ENCODE measurements at places on chromosomes 16 and 17.
A peak's percentile ranks its signal among the peaks of the same experiment; 100 is the strongest.

DNA sequence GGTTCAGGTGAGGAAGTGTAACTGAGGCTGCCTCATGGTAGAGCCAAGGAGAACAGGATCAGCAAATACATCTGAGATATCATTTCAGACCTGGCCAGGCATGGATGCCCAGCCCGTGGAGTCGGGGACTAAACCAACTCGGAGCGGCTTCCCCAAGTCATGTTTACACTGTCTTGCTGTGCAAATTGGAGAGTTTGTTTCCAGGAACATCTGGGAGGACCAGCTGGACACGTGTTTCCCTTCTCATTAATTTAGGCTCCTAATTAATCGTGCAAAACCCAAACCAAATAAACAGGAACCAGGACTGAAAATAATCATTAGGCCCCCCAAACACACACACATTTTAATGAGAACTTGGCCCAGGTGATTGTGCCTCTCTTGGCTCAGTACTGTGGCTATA, 70.9 kb upstream of the SALL1 start:
- DNase-seq: no peak

DNA sequence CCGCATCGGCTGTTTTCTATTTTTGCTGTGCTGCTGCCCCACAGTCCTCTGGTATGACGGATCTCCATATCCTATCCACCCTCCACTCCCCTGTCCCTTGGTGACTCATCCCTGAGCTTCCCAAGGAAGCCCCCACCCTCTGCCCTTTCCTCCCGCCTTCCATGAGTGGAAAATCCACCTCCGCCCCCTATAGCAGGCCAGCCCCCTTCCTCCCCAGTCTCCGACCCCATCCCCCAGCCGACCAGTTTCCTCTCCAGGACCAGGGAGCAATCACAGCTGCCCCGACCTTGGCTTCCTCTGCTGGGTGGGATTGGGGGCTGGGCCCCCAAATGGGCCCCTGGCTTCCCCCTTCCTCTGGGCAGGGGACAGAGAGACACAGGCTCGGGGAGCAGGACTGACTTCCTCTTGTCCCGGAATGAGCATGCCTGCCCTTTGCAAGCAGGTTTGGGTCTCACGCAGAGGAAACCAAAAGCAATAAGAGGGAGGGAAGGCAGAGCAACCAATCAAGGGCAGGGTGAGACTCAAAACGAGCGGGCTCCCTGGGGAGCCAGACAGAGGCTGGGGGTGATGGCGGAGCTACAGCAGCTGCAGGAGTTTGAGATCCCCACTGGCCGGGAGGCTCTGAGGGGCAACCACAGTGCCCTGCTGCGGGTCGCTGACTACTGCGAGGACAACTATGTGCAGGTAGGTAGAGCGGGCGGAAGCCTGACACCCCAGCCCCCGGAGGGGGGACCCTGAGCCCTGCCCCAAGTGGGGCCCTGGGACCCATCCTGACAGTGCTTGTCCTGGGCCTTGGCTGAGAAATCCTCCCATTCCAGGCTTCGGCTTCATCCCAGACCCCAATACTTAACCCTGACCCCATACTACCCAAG, at the start of the genes ABI3 and GNGT2:
Gene ABI3 (plus strand): TSS at position 550 of the 872 bp plus-strand sequence. CDS start 18 bp downstream, at position 568.
Gene GNGT2 (minus strand): TSS at position 417 of the 872 bp plus-strand sequence. CDS start 3,152 bp downstream, outside the sequence.
- DNase-seq: peak; percentile 42

- DNase-seq: no peak
These were observed 21.1 kb downstream of the CPSF4L start for GRCh38 chr17:73240561-73240960.

DNA sequence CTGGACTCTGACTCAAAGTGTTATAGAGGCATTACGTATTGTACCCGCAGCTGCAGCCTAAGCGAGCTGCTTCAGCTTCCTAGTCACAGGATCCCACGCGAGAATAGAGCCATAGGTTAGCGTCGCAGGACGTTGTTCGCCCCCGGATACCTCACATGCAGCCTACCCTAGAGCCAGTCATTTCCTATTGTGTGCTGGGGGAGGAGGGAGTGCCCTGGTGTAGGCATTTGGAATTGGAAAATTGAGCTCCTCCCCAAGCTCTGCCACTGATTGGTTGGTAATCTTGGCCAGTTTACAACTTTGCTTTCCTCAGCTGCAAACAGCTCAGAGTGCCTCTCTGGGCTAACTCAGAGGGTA, 530 bp downstream of the NAA60 start:
- no peak for DNase-seq

DNA sequence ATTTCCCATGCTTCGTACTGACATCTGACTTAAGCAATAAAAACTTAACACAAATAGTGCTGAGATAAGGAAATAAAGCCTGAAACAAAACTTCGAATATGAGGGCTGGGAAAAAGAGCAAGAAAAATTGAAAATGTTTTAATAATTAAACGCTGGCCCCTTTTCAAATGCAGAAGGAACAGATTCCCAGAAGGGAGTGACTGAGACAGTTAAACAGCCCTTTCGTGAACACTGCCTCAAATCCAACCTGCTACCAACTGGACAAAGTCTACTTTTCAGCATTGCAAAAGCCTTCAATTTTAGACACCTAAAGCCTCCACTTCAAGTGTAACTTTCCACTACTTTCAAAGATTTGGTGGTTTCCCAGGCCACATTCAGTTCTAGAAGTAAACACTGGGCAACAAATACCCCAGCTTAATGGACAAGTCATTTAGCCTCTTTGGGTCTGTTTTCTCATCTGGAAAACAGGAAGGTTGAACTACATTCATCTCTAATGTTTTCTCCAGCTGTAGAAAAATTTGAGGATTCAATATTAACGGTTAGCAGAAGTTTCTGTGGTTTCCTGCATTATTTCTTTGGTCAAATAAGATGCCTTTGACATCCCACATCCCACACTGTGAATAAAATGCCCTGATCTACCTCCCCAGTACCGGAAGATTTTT, 11.8 kb downstream of the RFFL start:
- no peak for DNase-seq

DNA sequence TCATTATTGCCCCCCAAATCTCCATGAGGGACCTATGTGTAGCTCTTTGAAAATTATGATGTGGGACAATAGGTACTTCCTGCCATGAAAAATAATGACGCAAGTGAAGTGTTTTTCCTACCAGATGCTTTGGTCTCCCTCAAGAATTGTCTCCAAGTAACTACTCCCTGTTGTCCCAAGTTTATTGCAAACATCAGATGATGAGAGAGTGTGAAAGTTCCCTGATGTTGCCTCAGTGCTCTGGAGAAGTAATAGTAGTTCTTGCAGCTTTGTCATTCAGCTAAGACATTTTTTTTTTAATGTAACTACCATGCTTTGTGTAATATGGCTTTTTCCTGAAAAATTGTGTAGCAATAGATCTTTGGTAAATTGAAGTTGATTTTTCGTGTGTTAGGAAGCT, 20.1 kb downstream of the LPCAT2 start:
- no peak for DNase-seq

- peak; percentile 75 for DNase-seq
These were observed 11.8 kb downstream of the GNAO1 start for GRCh38 chr16:56203052-56203451.

DNA sequence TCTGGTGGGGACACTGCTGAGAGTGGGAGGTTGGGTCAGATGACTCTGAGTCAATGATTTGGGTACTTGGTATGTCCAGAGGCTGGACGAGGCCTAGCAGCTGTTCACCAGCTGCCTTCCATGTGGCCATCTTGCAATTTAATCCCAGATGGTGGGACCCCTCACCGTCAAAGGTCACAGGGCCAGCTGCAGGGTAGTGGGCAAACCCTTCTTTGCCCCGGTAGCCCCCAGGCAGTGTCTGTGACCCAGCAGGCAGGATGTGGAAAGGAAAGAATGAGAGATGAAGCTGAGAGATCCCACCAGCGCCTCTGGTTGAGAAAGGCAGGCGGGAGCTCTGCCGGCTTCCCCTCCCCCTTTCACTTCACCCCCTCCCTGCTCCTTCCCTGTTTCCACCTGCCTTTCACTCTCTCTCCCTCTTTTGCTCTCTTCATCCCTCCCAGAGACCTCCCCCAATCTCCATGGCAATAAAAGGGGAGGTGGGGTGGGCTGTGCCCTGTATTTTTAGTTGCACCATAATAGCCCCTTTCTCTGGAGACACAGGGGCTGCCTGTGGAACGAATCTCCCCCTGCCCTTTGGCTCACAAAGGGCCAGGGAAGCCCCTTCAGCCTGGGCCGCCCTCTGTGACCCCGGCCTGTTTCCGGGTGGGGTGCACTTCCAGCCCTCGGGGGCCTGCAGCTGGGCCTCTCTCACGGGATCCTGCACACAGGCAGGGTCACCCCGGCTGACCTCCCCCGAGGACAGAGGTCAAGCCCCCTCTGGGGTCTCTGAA, 20.2 kb downstream of the CDK5RAP3 start:
- DNase-seq: no peak

DNA sequence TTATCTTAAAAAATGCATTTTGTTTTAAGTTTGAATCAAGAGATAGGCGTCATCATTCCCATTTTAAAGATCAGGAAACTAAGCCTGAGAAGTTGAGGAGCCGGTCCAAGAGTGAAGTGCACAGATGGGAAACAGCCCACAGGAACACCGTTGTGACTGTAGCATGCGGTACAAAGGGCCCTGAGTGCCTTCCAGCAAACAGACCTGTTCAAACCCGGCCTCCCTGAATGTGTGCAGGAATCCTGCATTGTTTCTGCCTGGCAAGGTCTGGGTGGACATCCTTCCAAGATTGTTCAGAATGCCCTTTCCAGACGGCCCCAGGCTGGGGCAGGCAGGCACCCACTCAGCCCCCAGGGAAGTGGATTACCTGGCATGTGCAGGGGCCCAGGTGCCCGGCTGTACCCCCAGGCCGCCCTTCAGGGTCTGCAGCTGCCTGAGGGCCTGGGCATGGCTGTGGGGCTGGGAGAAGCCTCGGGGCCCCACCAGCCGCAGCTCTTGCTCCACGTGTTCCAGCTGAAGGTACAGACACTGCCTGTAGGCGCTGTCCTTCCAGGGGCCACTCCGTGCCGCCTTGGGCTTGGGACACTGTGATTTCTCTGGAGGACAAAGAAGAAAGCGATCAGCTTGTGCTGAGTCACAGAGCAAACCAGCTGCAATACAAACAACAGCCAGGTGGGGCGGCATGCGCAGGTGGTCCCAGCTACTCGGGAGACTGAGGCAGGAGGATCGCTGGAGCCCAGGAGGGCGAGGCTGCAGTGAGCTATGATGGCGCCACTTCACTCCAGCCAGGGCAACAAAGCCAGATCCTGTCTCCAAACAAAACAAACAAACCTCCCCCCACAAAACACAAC, 45.0 kb upstream of the GCSH start:
- peak; percentile 21 for DNase-seq

DNA sequence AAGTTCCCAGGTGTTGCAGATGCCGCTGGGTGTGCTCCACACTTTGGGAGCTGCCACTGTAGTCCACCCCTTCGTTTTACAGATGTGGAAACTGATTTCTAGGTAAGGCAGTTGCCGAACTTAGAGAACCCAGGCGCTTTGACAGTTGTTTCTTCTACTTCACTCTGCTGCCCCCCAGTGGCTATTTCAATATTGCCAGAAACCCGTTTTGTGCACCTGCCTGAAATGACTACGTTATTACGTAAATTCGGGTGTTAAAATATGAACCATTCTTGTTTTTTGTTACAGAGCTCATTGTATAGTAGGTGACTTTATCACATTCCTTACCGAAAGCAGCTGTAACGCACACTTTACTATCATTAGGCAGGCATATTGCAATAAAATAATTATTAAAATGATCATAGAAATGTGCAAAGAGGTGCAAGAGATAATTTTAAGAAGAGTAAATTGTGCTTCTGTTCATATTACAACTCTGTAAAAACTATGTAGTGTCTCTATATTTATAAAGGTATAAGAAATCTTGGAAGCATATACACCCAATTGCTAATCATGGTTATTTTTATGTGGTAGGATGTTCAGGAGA, 44.9 kb downstream of the OTOA start:
- peak; percentile 46 for DNase-seq

GRCh38 chr16:16983582-16983981, 487.2 kb downstream of the XYLT1 start:
- no peak for DNase-seq

GRCh38 chr16:27470567-27471431, 68.8 kb downstream of the IL21R start:
- DNase-seq: no peak

- no peak for DNase-seq
These were observed 99.3 kb upstream of the SOX9 start for GRCh38 chr17:72021417-72022041.

DNA sequence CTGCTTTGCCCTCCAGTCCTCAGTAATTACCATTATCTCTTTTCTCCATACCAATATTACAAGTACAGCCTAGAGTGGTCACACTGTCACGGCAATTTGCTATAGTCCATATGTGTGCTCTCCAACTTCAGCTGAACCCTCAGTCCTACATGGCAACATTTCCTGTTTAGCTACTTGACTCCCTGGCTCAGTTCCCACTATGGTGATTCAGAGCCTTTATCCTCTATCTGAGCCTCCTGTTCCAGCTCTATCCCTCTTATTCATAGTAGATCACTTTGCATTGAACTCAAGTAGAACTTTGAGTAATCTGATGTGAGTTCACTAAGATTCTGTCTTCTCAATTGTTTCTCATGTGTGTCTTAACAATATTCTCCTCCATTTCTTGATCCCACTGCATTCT, 43.7 kb upstream of the GOSR1 start:
- DNase-seq: peak; percentile 94

- no peak for DNase-seq
These were observed 41.3 kb downstream of the GAS7 start for GRCh38 chr17:10156948-10157607.

GRCh38 chr16:81938326-81939163, 72.7 kb downstream of the SDR42E1 start:
- DNase-seq: no peak

- no peak for DNase-seq
These were observed at the start of gene TNFSF13 for GRCh38 chr17:7558544-7559319. Gene TNFSF13 (plus strand): TSS chr17:7558750. CDS start chr17:7559040, 290 bp downstream.

- no peak for DNase-seq
These were observed at the start of gene FOXN1 for GRCh38 chr17:28505986-28506665. Gene FOXN1 (plus strand): TSS chr17:28506348. CDS start chr17:28523970, 17,622 bp downstream.

DNA sequence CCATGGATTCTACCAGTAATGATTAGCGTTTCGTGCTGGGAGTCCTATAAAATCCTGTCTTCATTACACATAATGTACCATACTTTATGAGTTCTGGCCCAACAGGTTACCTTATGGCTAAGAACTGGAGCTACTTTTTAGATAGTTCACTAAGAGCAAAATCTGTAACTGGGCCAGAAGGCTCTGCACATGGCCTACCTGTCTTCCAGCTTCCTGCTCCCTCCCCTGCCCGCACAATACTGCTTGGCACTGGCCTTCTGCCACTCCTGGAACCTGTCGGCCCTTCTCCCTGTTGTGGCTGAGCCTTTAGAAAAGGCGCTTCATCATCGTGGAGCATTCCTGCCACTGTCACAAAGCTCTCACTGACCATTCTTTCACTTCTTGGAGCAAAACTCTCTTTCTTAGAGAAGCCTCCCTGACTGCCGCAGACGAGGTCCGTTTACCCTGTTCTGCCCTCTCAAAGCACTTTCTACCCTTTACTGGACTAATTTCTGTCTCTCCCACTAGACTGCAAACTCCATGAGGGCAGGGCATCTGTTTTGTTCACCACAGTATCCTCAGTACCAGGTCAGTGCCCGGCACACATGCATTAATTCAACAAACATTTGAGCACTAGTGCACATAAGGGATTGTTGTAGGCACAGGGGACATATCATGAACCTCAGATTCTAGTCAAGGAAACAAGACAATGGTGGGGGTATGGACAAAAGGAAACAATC, 116.5 kb downstream of the PARN start:
- DNase-seq: no peak
